Activated CD8-positive, alpha-beta memory T cell treated with anti-CD3 and anti-CD28 coated beads, Interleukin-2, amount 50 U/mL, for 48 hours (primary cell): ENCODE measurements at places on chromosomes 12 and 14.

GRCh38 chr12:105423237-105423636, 92.7 kb downstream of the C12orf75 start:
- DNase-seq = no peak

DNA sequence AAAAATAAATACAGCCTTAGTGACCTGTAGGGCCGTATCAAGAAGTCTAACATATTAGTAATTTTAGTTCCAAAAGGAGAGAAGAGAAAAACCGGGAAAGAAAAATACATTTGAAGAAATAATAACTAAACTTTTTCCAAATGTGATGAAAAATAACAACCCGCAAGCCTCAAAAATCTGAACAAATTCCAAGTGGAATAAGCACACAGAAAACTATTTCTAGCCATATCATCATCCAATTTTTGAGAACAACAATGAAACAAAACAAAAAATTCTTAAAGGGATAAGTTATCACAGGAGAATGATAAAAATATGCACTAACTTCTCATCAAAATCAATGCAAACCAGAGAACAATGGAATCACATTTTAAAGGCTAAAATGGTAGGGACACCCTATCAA, 198.1 kb upstream of the PLXNC1 start:
- DNase-seq = no peak

DNA sequence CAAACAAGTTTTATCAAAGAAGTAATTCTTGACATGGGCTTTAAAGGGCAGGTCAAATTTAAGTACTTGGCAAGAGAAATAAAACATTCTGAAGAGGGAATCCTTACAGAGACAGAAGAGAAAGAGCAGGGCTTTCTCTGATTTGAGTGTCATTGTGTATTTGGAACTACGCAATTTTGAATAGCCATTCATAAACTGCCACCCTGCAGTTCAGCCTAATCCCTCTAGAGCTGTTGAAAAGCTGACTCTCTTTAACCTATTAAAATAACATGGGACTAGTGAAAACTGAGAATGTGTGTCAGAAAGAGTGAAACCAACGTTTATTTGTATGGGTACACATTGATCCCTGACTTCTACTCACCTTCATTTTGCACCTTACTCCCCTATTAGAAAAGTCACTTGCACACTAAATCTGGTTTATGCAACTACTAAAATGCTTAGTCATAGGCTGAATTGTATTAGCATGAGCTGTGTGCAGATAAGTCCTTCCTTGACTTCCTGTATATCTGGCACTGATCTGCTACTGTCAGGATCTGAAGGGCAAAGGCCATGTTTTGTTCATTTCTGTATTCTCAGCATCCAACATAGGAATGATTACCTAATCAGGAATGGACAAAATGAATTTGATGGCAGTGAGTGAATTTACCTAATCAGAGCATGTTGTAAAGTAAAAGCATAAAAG, 458.9 kb downstream of the NOVA1 start:
- no peak for DNase-seq

DNA sequence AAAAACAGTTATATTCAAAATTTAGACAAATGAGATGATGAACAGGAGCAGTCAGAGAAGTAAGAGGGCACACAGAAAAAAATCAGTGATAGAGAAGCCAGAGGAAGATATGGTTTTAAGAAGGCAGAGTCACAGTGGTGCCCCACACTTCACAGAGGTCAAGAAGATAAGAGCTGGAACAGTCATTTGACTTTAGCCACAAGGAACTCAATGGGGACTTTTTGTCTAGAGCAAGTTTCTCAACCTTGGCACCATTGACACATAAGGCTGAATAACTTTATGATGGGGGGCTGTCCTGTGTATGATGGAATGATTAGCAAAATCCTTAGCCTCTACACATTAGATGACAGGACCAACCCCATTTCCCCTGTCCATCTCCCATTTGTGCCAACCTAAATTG, 172.8 kb upstream of the PLEKHG7 start:
- DNase-seq = no peak

DNA sequence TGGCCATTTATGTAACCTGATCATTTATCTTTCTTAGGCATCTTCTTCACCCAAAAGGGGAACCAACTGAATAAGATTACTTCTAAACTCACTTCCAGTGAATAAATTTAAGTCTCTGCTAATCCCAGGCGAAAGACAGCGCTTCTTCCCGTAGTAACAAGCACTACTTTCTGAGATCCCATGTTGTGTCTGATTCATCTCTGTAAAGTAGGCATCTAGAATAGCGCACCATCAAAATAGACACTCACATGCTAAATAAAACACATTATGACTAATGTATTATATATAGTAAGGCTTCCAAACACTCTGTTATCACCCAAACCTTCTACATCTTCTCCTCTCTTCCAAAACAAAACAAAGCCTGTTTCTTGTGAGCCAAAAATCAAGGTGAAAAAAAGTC, 15.1 kb downstream of the GTF2A1 start:
- DNase-seq = no peak

GRCh38 chr14:38866461-38866860, 236.6 kb downstream of the SEC23A start:
- no peak for DNase-seq

GRCh38 chr14:95452893-95453712, 63.3 kb downstream of the SYNE3 start:
- DNase-seq = no peak

GRCh38 chr12:11954181-11954580, 116.6 kb upstream of the BCL2L14 start:
- DNase-seq = no peak

GRCh38 chr12:112194601-112195247, 69.4 kb downstream of the TRAFD1 start:
- no peak for DNase-seq

DNA sequence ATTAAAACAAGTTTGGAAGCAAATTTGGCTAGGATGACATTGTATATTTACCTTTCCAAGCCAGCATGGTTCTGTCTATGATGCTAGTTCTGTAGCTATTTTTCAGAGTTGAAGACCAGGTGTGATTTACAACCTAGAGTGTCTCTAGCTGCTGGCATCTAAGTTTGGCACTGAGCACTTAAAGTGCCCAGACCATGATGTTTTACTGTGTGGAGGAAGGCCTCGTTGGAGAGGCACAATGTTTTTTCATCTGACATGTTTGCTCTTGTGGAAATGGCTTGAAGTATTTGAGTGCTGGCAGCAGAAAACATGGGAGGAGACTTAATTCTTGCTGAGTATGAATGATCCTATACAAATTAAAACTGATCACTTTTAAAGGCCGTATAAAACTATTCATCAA, 13.0 kb upstream of the C12orf71 start:
- no peak for DNase-seq

DNA sequence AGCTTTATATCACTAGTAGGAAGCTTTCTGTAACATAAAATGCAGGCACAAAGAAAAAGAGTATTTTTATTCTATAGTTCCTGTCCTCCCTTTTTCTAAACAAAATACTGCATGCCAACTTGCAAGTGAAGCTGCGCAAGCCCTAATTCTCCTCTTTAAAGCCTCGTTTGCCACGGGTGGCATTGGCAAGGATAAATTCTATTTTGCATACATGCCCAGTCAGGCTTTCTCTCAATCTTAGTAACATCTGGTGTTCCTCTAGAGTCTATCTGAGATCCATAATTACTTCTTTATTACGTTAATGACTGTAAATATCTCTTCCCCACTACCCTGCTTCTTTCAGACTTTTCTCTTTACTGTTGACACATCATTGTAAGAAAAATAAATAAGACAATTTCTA, 97.1 kb upstream of the DAAM1 start:
- DNase-seq = no peak

DNA sequence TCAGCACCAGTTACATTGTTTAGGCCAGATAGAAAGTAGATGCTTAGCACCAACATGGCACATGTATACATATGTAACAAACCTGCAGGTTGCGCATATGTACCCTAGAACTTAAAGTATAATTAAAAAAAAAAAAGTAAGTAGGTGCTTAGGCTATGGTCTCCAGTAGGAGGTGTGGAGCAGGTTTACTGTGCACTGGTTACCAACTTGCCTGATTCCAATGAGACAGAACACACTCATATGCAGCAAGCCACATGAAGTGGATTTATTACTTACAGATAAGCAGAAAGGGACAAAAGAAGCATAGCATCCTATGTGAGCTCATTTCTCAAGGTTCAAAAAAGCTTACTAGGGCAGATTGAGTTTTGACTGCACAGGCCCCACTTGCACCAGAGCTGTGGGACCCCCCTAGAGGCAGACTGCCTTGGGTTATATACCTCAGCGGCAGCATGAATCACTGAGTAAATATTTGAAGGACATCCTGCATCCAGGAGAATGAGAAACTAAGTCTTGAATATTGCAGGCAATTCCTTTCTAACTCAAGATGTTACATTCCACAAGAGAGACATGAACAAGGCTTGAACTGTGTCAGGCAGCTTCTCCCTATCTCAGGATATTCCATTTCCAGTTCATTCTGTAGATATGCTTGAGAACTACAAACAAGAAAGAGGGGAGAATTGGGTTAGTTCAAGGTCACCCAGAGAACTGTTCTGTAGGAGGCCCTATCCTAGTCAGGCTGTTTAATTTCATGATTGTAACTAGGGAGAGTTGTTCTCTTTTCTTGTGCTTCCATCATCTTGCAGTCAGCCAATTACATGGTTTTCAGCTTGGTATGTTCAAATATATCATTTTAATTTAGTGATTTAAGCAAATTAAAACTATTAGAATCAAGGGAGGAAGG, 30.1 kb downstream of the LRFN5 start:
- DNase-seq = no peak

DNA sequence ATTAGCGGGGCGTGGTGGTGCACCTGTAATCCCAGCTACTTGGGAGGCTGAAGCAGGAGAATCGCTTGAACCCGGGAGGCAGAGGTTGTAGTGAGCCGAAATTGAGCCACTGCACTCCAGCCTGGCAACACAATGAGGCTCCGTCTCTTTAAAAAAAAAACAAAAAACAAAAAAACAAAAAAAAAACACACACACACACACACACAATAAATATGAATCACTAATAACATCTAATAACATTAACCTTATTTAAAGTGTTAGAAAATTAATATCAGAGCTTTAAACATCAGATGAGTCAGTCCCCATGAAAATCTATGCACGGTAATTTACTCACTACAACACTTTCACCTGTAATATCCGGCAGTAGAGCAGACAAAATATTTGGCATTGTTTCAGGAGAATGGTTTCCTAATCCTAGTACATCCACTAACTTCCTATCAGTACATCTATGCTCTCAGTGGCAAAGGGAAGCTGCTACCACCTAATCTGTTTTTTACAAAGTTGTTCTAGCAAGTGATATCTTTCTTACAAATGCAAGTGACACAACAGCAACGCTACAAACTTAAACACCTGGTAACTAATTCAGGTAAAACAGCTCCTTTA, 36.2 kb downstream of the MED13L start:
- DNase-seq = no peak

- DNase-seq = peak; percentile 26
Measured at GRCh38 chr12:1928439-1929121, 10.1 kb upstream of the CACNA2D4 start.

- DNase-seq = no peak
Measured at GRCh38 chr12:30970559-30971197, 44.1 kb downstream of the TSPAN11 start.

GRCh38 chr12:96210376-96211055, 16.3 kb downstream of the ELK3 start:
- peak; percentile 77 for DNase-seq

- no peak for DNase-seq
Measured at GRCh38 chr12:110844551-110845338, 2.0 kb upstream of the CCDC63 start.

DNA sequence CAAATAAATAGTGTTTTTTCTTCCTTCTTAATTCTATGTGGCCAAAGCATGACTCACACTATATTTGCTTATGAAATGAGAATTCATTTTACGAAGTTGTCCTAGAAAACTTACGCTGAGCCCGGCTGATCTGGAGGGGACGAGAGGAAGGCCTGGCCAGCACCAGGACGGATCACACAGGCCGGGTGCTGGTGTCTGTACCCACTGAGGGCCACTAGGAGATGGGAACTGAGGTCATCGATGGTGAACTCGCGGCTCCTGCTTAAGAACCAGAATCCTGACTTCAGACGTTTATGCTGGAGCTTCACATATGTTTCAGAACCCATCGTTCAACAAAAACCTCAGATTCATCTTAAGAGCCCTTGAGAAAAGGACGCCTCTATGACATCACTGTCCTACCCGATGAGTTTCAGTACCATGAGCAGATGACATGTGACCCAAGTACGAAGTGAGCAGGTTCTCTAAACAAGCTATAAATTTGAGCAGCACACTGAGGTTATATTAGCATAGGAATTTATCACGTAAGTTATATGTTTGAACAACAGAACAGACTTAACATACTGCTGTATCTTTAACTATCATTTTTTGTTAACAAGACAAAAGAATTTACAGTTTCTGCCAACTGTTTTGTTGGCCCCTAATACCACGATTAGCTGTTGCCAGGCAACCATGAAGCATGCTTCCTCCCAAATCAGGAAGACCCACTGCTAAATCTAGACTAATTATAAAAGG, 111.9 kb downstream of the FOXN3 start:
- DNase-seq = no peak

GRCh38 chr14:91925001-91925726, 22.3 kb downstream of the FBLN5 start:
- no peak for DNase-seq

DNA sequence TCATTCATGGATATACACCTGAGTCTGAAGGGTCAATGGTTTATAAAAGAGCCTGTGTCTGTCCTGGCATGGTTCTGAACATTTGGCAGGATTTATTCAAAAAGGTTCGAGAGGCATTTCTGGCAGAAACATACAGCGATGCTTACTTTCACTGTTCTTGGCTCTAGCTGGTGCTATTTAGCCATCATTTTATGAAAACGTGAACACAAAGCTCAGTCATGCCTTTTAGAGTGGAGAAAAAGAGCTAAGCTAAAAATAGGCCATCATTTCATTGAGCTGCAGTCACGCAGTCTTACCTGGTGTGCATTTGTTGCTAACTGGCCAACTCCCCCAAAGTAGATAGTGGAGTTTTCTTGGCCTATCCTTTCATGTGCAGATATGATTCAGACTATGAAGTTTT, 1209.5 kb downstream of the SLC16A7 start:
- DNase-seq = no peak

GRCh38 chr14:77970646-77971045, 170.7 kb downstream of the ADCK1 start:
- no peak for DNase-seq

DNA sequence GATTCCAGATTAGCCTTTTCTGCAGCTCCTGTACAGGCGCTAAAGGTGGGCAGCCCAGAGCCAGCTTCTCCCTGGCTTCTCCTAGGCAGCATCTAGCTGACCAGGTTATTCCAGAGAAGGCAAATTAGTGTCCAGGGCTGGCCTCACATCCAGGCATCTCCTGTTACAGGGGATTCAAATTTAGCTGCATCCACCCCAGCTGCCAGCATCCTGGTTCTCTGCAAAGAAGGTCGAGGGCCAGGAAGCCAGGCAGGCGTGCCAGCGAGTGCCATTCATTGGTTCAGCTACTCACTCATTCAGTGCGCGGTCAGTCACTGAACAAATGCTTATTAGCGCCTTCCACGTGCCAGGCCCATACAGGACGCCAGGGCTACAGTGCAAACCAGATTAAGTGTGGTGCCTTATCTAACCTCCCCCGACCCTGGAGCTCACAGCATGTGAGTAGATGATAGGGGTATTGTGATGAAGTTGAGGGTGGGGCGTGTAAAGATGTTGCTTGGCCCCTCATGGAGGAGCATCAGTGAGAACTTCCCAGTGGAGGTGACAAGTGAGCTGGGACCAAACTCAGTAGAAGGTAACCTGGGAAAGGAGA, 15.7 kb upstream of the FAM222A start:
- no peak for DNase-seq

GRCh38 chr12:116458492-116458891, 100.7 kb upstream of the MAP1LC3B2 start:
- no peak for DNase-seq
